Fibroblast of lung (primary cell): ENCODE measurements at places on chromosomes 3 and 15.
A peak's percentile ranks its signal among the peaks of the same experiment; 100 is the strongest.

DNA sequence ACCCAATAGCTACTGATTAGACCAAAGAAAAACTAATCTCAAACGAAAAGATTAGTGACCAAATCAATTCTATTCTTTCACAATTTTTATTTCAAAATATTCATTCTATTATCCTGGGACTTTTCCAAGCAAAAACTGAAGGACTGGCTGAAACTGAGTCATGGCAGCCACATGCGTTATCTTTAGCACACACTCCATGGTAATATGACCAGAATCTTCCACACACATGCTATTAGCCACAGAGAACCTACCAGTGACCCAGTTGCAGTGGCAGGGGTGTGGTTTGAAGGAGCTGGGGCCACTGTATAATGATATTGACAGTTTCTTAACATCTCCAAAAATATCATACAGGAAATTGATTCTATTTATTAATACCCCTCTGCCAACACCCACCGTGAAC is 154.8 kb upstream of the ABI3BP start:
- no peak for DNase-seq

DNA sequence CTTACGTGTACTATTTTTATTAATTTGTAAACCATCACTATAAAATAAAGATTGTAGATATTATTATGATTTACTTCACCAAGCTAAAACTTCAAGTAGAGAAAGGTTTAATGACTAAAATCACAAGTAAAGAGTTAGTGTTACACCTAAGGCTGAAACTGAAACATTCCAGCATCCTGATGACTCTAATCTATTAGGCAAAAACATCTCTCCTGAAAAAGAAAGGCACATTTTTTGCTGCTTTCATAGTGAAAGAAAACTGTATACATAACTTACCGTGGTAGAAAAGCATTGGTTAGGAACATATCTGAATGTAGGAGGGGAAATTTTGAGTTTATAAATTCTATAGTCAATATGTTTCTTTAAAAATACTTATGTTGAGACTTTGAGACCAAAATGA is 35.4 kb downstream of the CCDC191 start:
- DNase-seq: no peak

DNA sequence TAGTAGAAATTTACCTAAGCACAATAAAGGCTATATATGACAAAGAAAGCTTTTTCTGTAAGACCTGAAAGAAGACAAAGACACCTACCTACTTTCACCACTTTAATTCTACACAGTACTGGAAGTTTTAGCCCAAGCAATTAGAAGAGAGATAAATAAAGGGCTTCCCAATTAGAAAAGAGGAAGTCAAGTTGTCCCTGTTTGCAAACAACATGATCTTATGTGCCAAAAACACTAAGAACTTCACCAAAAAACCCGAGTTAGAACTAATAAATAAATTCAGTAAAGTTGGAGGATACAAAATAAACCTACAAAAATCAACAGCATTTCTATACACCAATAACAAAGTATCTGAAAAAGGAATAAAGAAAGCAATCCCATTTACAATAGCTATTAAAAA is 190.9 kb downstream of the NR2F2 start:
- no peak for DNase-seq

DNA sequence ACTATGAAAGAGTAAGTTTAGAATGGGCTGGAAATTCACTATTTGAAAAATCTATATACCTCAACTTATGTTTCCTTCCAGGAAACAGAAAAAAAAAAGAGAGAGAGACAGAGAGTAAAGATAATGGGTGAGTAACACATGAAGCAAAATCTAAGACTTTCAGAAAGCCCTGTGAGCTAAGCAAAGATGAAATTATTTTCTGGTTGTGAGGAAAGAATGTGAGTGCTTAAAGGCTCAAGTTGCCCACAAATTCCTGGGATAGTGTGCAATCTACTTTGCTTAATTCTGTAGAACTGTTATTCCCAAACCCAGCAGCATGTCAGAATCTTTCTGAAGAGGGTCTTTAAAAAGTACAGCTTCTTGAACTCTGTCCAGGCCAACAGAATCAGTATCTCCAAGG is 337.7 kb upstream of the AGTR1 start:
- DNase-seq: peak; percentile 78

GRCh38 chr3:142973217-142974009 is 9.9 kb upstream of the PAQR9 start:
- no peak for DNase-seq
